ENCODE measurements at places on chromosomes 6 and 20.

GRCh38 chr20:50728486-50728980 lies 2.8 kb upstream of the PARD6B start:
- no peak for DNase-seq

DNA sequence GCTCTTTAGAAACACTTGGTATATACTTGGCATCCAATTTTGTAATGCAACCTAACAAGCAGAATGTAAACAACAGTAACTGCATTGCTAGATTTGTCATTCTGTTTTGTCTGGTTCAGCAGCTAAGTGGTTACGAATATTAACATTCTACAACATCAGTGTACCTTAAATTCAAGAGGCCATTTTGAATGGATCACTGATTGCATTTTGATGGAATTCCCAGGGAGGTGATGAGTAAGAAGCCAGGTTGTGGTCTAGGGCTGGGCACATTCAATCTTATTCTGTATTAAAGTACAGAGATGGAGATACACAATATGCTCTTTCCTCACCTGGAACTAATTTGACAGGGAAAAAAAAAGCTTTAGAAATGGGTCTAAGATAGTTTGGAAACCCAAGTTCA lies 483.5 kb downstream of the PRKN start:
- no peak for DNase-seq

DNA sequence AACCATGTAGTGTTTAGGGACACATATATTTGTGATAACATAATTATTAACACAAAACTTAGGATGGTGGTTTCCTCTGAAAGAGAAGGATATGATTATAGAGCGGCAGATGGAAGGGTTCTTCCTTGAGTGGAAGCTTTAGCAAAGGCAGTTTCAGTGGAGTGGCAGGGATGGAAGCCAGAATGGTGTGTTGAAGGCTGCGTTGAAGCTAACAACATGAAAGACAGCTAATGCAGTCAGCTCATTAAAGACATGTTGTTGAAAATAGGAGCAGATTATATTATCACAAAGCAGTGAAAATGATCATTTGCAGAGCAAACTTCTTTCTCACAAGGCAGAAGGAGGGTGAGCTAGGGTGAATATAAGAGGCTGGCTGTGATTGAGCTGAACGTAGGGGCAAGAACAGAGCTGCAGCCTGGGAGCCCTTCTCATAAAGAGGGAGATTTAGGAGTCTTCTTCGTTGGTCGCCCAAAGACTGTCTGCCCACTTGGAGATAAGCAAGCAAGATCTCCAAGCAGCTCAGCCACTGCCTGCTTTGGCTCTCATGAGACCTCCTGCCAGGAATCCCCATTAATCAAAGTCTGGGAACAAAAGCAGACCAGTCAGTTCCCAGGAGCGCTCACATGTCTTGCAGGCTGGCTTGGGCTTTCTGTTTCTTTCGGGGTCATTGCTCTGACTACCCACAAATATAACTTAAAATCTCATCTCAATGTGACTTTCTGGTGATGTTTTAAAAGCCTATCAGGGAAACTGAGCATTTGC lies 2.6 kb upstream of the ANKRD6 start:
- peak; percentile 12 for DNase-seq

DNA sequence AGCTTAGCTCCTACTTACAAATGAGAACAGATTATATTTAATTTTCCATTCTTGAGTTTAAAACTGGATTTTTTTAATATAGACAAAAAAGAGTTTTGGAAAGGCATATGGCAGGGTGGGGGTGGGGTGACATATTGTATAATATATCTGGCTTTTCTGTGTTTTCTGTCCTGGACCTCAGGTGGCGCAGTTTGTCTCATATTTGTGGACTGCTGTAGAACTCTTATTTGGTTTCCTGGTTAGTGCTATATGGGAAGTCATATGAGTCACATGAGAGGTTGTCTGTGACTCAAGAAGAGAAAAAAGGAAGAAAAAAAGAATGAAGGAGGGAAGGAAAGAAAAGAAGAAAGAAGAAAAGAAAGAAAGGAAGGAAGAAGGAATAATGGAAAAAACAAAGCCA lies 131.8 kb downstream of the CLVS2 start:
- DNase-seq, result no peak

GRCh38 chr6:79755967-79756366 lies 124.8 kb downstream of the SH3BGRL2 start:
- no peak for DNase-seq

DNA sequence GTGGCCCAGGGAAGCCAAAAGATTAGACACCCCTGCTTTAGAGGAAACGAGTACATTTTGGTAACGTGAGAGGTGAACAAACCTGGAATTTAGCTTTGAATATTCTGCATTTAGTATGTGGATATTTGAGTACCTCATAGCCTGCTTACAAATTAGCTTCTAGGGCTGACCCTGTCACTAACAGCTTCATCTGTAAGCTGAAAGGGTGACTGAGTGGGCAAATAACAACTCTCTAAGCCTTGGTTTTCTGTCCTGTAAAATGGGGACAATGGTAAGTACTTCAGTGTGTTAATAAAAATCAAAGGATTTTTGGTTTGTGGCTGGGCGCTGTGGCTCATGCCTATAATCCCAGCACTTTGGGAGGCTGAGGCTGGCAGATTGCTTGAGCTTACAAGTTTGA lies 8.4 kb upstream of the GUCA1B start:
- no peak for DNase-seq

DNA sequence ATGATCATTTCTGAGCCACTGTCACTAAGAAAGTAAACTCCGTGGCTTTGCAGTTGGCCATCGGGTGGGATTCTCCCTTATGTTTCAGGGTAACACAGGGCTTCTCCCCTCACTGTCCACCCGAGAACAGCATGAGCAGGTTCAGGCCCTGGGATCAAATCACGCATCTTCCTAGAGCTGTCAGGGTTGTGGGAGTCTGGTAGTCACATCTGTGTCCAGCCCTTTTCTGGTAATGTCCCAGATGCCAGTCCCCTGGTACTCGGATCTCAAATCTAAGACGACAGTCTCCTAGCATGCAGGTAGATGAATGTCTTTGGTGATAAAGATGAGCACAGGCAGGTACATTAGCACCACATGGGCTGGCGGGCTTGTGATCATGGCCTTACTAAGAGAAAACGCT lies 4.8 kb downstream of the PXDC1 start:
- DNase-seq, result no peak

DNA sequence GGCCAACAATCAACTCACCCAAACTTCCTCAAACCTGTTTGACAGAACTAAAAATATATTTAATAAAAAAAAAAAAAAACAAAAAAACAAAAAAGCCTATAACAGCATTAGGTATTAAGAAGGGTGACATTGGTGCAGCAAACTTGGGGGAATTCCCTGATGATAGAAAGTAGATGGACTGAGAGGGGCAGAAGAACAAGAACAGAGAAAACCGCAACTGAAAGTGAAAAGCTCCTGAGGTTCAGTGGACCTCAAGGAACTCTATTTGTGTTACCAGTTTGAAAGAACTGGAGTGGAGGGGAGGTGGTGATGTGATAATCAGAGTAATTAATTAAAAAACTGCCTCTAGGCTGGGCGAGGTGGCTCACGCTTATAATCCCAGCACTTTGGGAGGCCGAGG lies 53.8 kb downstream of the MACROD2 start:
- no peak for DNase-seq

GRCh38 chr20:571754-572441 lies 28.3 kb upstream of the CSNK2A1 start:
- DNase-seq, result no peak

DNA sequence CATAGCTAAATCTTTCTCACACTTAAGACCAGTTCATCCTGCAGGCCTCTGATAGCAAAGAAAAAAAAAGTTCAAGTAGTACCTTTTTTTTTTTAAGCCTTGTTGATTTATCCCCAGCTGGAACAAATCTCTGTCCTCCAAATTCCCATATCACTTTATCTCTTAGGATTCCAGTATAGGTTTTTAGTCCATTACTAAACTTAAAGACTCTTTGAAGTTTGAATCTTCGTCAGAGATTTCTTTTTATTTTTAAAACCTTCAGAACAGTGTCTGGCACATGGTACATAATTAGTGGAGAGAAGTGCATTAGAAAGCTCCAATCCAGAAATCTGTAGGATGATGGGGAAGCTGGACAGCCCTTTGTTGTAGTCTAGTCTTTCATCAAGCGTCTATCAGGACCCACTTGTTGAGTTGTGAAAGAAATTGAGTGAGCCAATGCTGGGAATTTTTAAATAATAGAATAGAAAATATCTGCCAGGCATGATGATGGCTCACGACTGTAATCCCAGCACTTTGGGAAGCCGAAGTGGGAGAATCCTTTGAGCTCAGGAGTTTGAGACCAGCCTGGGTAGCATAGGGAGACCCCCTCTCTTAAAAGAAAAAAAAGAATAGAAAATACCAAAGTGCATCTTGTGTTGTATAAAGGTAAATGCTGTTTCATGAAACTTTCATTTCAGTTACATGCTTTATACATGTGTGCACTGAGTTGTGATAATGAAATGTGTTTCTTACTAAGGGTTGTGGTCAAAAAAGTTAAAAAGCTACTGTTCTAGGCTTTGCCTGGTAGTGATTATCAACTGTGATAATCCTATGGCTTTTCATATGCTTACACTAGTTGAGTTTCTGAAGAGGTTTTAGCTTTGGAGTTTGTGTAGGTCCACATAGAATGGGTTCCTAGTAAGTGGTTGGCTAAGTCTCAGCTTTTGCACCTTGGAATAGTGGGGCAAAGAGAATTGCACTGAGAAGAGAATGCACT lies 3.2 kb downstream of the NFYA start:
- DNase-seq, result no peak

Data from DMS79 treated with DMSO at 0.1 percent for 48 hours (cell line).